ENCODE measurements at places on chromosomes 13 and 19.

DNA sequence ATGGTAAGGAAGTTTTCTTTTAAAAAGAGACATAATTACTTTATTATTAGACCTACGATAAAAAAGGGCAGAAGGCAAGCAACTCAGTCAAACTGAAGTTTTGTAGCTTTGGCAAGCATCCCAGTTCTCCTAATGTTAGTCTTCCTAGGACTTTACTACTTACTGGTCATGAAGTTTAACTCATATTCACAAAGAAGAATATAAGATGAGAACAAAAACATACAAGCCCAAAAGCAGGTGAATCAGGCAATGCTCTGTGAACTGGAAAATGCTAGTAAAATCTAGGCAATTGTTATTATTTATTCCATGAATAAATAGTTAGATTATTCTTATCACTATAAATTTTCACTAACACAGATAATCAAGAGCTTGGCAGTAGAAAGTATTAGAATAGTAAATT is 85.0 kb downstream of the MIPEP start:
- DNase-seq, result no peak

GRCh38 chr13:75418997-75419396 is 63.0 kb downstream of the TBC1D4 start:
- no peak for DNase-seq

DNA sequence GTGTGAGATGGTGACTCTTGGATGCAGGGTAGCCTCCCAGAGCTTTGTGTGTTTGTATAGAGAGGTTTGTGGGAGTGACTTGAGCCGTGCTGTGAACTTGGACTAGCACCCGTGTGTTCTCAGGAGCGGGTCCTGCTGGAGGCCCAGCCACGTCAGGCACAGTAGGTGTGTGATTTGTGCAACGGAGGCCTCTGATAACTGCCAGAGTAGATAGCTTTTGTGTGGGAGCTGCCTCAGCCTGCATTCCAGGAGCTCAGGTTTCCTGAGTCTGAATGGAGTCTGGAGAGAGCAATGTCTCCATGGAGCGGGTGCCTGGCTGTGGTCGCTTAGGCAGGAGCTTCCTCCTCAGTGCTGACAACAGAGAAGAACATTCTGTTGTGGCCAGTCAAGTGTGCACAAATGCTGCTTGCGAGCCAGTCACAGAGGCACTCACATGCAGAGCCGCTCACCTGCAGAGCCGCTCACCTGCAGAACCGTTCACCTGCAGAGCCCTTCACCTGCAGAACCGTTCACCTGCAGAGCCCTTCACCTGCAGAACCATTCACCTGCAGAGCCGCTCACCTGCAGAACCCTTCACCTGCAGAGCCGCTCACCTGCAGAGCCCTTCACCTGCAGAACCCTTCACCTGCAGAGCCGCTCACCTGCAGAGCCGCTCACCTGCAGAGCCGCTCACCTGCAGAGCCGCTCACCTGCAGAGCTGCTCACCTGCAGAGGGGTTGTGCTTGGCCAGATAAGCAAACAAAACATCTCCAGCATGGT is 32.6 kb downstream of the TFDP1 start:
- peak; percentile 97 for DNase-seq

DNA sequence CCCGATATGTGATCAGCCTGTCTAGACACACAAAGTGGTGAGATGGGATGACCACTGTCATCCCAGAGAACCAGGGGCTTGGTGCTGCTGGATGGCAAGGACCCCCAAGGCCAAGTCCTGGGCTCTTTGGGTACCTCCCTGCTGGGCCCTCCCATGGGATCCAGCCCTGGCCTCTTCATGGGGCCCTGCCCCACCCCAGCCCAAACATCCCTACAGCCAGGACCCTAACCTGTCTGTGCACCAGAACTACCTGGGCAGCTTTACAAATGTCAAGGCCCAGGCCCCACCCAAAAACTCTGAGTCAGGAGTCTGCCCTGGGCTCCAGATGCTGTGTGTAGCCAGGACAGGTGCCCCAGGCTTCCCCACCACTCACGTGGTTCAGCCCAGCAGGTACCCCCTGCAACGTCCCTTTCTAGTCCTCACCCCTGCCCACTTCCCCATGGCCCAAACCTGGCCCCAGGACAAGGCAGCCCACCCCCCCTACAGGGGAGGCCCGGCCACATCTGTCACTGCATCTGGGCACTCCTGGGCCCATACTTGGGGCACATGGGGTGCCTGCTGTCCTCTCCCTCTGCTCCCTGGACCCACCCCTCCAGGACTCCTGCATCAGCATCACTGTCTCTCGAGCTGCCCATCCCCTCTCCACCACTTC is 233.5 kb downstream of the TUBA3C start:
- no peak for DNase-seq

- no peak for DNase-seq
These were observed 23.1 kb downstream of the SIGLEC5 start for GRCh38 chr19:51607077-51607476.

DNA sequence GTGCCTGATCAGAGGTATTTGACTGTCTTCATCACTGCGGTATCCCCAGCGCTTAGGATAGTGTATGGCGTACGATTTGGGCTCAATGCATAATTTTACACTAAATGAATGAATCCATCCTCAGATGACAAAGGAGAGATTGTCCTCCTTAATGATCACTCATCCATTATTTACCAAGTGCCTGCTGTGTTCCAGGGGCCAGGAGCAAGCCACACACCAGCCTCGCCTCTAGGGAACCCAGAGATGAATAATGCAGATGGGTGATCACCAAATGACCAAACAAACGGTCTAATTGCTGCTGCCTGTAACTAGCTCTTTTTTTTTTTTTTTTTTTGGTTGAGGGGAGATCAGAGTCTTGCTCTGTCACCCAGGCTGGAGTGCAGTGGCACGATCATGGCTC is 5.9 kb upstream of the GPR32 start:
- DNase-seq, result no peak

- peak; percentile 69 for DNase-seq
These were observed 108.6 kb downstream of the ELF1 start for GRCh38 chr13:40910324-40911050.

DNA sequence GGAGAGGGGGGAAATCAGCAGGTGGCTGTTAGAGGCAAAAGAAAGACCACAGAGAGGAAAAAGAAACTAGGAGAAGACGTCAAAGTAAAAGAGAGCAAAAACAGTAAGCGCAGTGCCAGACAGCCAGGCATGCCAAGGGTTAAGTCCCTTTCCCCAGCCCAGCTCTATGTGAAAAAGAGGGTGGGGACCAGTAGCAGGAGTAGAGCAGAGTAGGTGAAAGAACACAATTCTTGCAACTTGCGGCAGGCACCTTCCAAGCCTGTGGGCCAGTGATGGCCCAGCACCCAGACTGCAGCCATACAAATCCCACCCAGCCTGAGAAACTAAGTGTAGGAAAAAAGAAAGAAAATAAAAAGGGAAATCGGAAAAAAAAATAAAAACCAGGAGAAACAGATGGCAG is 64.2 kb upstream of the ZNF85 start:
- DNase-seq, result no peak

DNA sequence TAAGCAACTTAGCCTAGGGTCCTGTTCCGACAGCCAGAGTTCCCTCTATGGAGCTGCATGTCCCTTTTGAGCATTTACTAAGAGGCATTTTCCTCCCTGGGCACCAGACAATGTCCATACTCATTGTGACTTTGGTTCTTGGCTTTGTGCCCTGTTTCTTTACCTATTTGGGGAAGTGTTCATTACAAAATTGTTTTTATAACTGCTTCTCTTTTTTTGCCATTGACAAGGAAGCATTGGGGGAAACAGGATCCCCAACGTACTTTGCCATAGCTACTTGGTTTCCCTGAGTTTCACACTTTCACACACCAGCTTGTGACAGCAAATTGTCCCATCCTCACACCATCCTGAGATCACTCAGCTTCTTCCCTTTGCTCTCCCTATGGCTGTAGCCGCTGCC is 81.1 kb upstream of the SIAH3 start:
- no peak for DNase-seq

DNA sequence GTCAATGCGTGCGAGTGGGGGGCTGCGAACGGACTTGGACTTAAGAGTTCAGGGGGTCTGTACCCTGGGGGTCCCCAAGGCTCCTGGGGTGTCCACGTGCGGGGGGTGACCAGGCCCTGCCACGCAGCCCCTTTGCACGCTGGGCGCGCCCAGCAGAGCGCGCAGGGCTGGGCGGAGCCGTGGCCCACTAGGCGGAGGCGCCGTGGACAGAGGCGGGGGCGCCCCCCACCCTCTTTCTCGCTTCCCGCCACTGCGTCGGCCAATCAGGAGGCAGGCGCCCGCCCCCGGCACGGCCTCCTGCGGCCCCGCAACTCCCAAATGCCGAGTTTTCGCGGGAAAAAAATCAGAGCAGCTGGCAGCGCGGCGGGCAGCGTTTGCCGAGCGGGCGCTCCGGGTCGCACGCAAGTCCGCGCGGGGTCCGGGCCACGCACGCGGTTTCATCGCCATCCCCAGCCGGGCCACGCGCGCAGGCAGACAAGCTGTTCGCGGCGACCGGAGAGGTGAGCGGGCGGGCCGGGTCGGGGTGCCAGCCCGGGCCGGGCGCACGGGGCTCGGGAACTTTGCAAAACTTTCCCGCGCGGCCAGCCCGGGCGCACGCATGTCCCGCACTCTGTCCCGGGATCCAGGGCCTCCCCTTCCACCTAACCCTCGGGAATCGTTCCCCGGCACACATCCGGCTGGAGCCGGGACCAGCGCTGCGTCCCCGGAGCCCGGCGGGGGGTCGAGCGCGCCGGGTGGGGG is at the start of gene UHRF1:
Gene UHRF1 (plus strand): TSS at position 346 of the 741 bp plus-strand sequence. CDS start 1,385 bp downstream, outside the sequence.
- DNase-seq, result peak; percentile 53

GRCh38 chr19:32476032-32476350 is 70.4 kb downstream of the DPY19L3 start:
- no peak for DNase-seq

- no peak for DNase-seq
These were observed 15.4 kb upstream of the CLN5 start for GRCh38 chr13:76976490-76976889.

DNA sequence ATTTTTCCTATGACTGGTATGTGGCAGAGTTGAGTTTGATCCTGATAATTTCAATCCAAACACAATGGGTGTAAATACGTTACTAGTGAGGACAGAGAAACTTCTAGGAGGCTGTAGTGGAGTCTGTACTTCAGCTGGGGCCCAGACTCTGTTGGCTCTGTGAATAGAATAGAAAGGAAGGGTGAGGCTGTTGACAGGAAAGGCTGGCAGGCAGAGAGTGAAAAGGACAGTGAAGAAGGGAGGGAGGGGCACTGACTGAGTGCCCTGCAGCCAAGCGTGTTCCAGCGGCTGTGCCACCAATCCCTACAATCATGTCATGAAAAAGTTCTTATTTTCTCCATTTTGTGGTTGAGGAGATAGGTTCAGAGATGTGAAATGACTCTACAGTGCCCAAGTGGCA is 80.5 kb downstream of the MBNL2 start:
- DNase-seq, result no peak

- DNase-seq, result no peak
These were observed 16.7 kb downstream of the UGGT2 start for GRCh38 chr13:96036515-96036914.

- no peak for DNase-seq
These were observed 5.9 kb downstream of the CACNG7 start for GRCh38 chr19:53915000-53915399.

- DNase-seq, result peak; percentile 87
These were observed 12.4 kb upstream of the SULT2B1 start for GRCh38 chr19:48539503-48540096.

DNA sequence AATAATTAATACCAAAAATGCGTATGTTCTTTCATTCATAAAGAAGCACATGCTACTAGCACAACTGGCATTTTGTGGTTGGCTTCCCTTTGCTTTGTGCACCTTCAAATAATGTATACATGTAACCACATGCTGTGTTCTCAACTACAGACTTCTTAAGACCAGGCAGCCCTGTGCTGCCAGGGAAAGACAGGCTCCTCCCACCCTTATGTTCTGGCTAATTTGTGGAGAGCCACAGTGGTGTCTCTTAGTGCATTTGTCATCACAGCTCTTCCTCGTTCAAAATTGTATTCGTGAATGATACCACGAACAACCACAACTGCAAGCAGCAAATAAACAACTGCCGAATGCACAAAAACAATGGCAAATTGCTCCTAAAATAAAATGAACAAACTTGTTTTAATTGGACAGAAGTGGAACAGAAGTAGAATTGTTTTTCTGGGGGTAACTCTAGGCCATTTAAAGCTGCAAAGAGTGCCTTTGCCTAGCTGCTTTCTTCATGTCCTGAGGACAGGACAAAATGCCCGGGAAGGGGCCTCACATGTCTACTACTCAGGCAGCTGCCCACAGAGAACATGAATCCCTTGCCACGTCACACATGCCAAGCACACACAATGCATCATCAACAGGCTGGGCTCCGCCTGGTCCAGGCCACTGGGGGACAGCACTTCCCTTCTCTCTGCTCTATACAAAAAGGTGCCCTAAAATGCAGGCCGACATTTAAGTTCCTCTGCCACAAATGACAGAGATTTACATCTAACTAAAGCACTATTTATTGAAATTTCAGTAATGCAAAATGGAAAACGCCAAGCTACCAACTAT is 21.7 kb downstream of the IRS2 start:
- no peak for DNase-seq

- DNase-seq, result no peak
These were observed 112.1 kb downstream of the ZNF737 start for GRCh38 chr19:20453425-20453935.

- no peak for DNase-seq
These were observed 1.1 kb upstream of the SH2D3A start for GRCh38 chr19:6768236-6768785.

- no peak for DNase-seq
These were observed 9.7 kb upstream of the ZNF709 start for GRCh38 chr19:12494260-12494860.

DNA sequence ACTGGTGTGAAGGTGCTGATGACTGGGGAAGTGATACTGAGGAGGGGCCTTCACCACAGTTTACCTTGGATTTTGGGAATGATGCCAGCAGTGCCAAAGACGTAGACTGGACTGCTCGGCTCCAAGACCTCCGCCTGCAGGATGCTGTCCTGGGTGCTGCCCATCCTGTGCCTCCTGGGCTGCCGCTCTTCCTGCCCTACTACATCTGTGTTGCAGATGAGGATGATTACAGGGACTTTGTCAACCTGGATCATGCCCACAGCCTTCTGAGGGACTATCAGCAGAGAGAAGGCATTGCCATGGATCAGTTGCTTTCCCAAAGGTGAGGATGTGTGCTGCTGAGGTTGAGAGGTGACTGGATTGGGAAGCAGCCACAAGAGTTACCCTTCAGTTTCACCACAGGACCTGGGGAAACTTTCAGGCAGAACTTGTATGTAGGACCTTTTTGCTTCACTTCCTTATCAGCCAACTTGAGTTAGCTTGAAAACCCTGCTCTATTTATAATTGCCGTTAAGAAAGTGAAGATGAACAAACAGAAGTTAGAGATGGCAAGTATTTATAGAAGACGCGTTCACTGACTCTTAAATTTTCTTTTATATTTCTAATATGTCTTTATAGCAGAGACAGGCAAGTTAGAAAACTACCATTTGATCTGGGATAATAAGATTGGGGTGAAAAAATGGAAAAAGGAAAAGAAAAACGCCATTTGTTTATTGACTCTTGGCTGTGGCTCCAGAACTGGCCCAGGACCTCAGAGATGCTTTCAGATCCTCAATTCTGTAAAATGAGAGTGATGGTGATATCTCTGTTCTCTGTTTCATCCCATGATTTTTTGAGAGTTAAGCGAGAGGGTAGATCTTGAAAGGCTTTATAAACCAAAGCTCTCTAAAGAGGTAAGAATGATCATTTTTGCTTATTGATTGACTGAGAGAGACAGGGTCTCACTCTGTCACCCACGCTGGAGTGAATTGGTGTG is 5.3 kb downstream of the PDCD2L start:
- DNase-seq, result no peak
